HEK293T (cell line): ENCODE measurements at places on chromosomes 1 and 21.

DNA sequence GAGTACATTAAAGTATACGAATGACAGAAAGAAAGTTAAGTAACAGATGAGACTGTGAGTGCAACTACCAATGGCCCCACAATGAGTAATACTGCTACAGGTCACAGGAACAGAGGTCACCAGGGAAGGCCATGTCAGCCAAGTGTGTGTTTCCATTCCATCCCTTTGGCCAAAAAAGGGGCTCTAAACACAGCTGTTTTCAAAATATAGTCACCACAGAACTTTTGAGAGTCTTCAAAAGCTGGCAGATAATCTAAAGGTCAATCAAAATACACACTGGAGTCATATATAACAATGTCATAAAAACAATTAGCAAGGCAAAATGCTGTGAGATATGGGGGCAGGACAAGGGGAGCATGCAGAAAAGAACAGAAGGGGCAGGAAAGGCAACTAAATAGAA, 10.2 kb downstream of the USP24 start:
- DNase-seq = no peak

DNA sequence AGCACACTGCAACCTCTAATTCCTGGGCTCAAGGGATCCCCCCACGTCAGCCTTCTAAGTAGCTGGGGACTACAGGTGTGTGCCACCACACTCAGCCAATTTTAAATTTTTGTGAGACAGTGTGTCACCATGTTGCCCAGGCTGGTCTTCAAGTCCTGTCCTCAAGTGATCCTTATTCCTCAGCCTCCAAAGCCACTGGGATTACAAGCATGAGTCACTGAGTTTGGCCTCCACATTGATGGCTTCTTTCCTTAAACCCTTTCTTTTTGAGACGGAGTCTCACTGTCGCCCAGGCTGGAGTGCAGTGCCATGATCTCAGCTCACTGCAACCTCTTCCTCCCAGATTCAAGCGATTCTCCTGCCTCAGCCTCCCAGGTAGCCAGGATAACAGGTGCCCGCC, 7.6 kb downstream of the KPNA6 start:
- DNase-seq = no peak

GRCh38 chr1:228393811-228394570, 12.6 kb downstream of the TRIM11 start:
- no peak for DNase-seq

- DNase-seq = no peak
Observed at GRCh38 chr1:178565586-178565985, 52.7 kb downstream of the TEX35 start.

- DNase-seq = no peak
Observed at GRCh38 chr1:22600071-22600816, 36.2 kb upstream of the C1QA start.

GRCh38 chr1:115753830-115754229, 14.7 kb downstream of the CASQ2 start:
- no peak for DNase-seq

DNA sequence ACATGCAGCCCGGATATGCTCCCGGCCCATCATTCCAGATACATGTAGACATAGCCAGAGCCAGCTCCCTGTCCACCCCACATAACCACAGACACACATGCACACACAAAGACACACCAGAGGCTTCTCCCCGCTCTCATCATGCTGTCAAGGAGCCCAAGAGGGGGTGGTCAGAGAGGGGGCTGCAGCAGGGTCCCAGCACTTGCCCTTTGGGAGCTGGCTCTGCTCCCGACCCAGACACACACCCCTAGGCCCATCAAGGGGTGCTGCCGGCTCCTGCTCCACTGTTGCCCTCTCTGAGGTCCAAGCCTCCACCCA, 2.6 kb downstream of the PTAFR start:
- no peak for DNase-seq

DNA sequence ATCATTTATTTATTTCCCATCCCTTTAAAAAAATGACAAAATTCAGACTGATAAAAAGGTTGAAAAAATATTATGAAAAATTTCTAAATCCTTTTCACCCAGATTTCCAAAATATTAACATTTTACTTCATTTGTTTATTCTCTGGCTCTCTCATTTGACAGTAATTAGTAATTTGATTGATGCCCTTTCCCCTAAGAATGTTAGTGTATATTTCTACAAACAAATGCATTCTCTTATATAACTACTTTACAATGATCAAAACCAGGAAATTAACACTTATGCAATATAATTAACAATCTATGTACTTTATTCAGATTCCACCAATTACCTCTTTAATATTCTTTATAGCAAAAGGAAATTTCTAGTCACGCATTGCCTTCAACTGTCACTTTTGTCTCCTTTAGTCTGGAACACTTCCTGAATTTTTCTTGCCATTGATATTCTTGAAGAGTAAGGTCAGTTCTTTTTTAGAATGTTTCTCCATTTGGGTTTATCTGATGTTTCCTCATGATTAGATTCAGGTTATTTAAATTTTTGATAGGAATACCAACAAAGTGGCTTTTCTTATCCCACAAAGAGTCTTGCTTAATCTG, 3.9 kb downstream of the CD53 start:
- no peak for DNase-seq

DNA sequence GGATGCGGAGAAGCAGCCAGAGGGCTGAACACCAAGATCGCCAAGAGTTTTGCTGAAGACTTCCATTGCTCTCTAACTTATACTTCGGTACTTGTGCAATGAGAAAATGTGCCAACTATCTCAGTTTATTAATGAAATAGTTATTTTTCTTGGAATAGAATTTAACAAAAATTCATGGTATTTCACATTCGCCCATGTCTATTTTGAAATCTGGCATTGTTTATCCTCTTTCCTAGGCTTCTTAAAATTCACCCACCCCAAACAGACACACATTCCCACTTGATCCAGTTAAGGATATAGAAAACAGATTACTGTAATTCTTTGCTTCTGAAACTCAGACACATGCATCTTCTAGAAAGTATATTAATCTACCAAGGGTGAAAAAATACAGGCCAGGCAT, 56.3 kb upstream of the ADAMTS5 start:
- no peak for DNase-seq

DNA sequence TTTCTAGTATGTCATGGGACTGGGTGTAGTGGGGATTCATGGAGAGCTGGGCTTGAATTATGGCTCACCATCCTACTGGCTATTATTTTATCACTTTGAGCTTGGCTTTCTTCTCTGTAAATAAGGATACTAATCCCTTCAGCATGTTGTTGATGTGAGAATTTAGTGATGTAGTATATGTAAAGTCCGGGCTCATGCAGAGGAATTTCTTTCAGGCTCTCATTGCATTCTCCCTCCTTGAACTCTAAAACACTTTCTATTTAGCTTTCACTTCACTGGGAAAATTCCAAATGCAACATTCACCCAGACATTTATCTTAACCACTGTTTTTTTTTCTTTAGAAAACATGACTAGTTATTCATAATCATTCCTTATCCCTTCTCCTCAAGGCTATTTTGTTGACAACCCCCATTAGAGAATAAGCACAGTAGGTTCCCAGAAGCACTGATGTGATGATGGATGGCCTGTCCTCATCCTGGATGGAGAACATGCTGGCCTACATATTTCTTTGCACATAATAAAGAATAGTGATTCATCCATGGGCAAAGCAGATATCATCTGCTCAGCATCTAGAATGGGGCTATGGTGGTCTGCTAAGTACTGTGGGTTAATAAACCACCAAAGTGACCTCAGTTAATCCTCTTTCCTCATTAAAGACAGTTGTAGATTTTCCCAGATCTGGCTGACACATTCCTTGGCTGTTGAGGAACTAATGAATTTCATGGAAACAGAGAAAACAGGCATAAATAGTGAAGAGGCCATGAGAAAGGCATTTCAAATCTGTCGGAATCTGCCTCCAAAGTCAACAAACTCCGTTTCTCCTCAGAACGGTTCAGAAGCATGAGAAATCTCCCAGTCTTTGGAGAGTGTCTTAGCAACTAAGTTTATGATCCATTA, 68.0 kb upstream of the CYP2J2 start:
- DNase-seq = no peak

GRCh38 chr1:52142220-52143183, 613 bp downstream of the ZFYVE9 start:
- peak; percentile 39 for DNase-seq
